Inflammatory macrophage (primary cell): ENCODE measurements at places on chromosomes 2 and 18.

- DNase-seq: no peak
These were observed 1652.3 kb upstream of the SLC39A10 start for GRCh38 chr2:194004590-194005206.

DNA sequence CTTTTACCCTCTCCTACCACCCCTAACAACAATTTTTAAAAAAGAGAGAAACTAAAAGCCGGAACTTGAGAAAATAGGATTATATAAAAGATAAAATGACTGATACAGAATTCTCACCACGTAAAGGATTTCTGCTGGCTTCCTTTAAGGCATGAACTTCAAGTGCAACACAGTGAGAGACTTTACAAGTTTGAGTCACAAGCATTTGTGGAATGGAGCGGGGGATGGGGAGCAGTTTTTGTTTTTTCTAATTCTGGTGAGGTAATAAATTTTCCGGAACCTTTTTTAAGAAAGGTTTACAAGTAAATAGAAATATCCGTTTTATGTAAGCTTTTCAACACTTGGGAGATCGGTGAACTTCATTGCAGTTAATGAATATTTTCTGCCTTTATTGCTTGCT, 1.8 kb upstream of the CDH2 start:
- DNase-seq: no peak

GRCh38 chr2:40102447-40102846, 323.4 kb upstream of the THUMPD2 start:
- DNase-seq: no peak

GRCh38 chr2:181656450-181657291, at the start of gene CERKL:
CERKL (minus strand) TSS chr2:181657105; CDS start chr2:181657006, 99 bp downstream.
- peak; percentile 23 for DNase-seq

GRCh38 chr2:63124218-63124617, 73.6 kb downstream of the OTX1 start:
- DNase-seq: peak; percentile 84

- DNase-seq: no peak
These were observed 19.6 kb upstream of the CREB1 start for GRCh38 chr2:207510148-207510547.

GRCh38 chr2:241854342-241855244, 4.1 kb downstream of the PDCD1 start:
- DNase-seq: no peak

DNA sequence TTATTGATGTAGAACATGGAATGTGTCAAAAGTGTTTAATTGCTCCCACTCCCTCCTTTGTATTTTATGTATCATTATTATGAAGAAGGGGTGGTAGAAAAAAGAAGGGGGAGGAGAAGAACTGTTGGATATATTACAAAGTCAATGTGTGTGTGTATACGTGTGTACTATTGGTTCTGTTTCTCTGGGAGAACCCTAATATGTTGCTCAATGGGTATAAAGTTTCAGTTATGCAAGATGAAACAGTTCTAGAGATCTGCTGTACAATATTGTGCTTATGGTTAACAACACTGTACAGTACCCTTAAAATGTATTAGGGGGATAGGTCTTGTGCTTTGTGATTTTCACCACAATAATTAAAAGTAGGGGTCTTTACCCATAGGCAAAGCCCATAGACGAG, 58.1 kb upstream of the ZC3H15 start:
- DNase-seq: no peak

- no peak for DNase-seq
These were observed 1661.9 kb upstream of the PIK3C3 start for GRCh38 chr18:40292985-40293710.

- no peak for DNase-seq
These were observed 44.8 kb upstream of the CTDP1 start for GRCh38 chr18:79634593-79635426.

DNA sequence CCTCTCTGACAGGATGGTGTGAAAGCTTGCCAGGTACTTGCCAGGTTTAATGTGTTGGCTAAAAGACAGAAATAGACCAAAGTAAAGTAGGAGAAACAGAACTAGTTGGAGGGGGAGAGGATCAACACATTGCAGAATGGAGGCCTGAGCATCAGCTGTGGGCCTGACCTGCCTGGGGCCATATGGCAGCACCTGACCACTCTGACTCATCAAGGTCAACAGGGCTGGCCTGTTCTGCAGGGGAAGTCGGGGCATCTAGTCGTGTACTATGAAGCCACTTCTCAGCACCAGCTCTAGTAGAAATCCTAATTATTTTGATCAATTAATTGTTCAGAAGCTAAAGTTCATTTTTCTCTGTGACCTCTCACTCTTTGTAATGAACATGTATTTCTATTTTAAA, 35.8 kb upstream of the NOSTRIN start:
- DNase-seq: no peak

DNA sequence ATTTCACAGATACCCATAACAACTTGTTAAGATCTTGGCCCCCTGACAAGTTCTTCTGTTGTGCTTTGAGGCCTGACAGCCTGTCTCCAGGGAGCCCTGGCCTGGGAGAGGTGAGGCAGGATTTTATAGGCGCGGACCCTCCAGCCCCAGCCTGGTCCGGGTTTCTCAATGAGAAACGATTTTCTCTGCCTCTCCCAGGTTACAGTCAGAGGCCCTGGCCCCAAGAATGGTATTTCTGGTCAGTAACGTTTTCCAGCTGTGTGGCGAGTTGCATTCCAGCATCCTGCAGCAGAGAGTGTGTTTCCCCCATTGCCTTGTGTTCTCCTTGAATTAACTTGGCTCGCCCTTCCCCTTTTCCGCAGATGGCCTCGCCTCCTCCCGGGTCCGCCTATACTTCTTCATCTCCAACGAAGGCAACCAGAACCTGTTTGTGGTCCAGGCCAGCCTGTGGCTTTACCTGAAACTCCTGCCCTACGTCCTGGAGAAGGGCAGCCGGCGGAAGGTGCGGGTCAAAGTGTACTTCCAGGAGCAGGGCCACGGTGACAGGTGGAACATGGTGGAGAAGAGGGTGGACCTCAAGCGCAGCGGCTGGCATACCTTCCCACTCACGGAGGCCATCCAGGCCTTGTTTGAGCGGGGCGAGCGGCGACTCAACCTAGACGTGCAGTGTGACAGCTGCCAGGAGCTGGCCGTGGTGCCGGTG, 3.0 kb downstream of the INHBB start:
- no peak for DNase-seq

DNA sequence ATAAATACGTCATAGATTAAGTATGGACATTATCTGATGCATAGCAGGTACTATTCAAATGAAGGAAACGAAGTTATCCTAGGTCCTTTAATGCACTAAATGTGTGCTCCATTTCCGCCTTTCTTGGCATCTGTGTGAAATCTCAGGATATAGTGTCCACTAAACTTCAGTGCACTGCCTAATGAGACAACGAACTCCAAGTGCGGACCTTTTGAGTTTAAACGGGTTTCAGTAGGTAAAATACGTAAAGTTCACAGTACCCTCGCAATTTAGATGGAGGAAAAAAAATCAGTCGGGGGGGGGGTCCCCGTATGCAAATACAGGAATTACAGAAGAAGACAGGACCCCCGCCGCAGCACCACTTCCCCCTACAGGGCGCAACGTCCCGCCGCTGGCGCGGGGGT, 729 bp upstream of the REL start:
- DNase-seq: no peak

- DNase-seq: no peak
These were observed 39.9 kb downstream of the CROCC2 start for GRCh38 chr2:240946046-240946445.

DNA sequence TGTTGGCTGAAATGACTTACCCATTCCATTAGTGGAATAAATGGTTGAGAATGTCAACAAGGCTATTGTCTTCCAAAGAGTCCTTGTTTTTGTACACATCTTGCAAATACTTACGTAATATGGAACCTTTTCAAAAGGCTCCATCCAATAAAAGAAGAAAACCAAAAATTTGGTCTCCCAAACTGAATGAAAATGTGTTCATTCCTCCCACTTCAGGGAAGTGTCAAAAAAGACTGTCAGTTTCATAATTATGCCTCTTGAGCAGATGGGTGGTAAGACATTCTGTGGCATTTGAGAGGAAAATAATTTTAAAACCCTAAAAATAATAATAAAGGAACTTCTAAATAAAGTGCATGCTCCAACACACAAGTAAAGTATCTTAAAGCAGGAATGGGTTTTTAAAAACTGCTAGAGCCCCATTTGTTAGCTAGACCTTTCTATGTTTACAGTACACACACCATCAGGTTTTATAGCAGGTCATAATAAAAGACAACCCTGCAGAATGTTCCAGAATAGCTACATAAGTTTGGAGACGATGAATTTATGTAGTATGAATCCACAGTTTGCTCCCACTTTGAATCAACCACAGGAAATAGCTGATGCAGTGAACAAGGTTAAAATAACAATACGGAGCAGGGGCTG, 843.7 kb downstream of the LRRTM4 start:
- DNase-seq: no peak

DNA sequence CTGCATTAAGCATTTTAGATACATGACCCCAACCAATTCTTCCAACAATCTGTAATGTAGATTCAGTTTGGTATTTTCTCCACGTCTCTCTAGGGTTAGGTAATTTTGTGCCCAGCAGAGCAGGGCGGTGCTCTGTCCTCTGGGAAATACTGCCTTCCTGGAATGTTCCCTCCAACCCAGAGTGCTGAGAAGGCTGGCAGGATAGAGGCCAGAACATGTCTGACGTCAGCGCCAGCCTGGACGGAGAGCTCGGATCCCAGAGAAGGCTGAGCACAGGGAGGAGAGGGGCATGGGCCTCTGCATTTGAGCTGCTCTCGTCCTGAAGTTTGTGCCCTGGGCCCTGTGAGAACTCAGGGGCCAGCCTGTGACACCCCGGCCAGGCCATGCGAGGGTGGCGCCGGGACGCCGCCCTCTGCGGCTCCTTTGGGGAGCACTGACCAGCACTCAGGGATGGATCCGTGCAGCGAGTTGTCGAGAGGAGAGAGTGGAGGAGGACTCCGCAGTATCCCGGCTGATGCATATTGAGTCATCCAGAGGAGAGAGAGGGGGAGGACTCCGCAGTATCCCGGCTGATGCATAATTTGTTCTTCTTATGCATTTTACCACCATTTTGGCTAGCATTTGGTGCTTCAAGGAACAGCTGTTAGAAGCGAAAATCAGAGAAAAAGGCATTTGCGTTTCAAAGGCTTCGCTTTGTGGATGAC, 80.0 kb upstream of the PXDN start:
- no peak for DNase-seq

GRCh38 chr2:74233648-74234047, 35.2 kb downstream of the MTHFD2 start:
- DNase-seq: no peak

DNA sequence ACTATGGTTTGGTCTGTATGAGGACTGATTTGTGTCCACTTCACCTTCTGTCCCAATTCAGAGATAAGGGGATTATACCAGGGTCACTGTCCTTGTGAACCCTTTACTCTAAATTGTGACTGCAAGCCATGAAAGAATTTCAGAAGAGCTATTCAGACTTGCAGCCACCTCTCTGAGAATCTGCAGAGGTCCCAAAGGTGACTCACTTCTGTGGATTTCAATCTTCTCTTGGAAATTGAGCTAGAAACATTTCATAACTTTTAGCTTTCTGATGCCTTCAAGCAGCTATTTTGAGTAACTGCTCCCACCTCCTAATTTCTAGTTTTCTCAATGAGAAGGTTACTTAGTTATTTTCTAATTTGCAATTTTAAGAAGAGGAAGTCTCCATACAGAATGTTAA, 1242.4 kb upstream of the ACVR2A start:
- DNase-seq: no peak

GRCh38 chr2:144358979-144359541, 160.9 kb downstream of the ZEB2 start:
- DNase-seq: no peak

GRCh38 chr2:23411752-23412431, 26.9 kb downstream of the KLHL29 start:
- DNase-seq: no peak

DNA sequence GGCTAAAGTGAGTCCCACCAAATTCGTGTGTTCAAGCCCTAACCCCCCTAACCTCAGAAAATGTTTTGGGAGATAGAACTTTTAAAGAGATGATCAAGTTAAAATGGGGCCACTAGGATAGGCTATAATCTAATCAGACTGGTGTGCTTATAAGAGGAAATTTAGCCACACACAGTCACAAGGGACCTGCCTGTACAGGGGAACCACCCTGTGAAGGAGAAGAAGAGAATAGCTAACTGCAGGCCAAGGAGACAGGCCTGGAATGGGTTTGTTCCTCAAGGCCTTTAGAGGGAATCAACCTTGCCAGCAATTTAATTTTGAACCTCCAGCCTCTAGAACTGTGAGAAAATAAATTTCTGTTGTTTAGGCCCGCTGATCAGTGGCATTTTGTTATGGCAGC, 36.0 kb upstream of the TANK start:
- DNase-seq: peak; percentile 63

- DNase-seq: no peak
These were observed 250.6 kb downstream of the RPRM start for GRCh38 chr2:153227981-153228380.

GRCh38 chr18:62498616-62499262, 24.1 kb upstream of the ZCCHC2 start:
- DNase-seq: peak; percentile 53

- DNase-seq: peak; percentile 36
These were observed 51.6 kb downstream of the NEDD4L start for GRCh38 chr18:58095655-58096054.

DNA sequence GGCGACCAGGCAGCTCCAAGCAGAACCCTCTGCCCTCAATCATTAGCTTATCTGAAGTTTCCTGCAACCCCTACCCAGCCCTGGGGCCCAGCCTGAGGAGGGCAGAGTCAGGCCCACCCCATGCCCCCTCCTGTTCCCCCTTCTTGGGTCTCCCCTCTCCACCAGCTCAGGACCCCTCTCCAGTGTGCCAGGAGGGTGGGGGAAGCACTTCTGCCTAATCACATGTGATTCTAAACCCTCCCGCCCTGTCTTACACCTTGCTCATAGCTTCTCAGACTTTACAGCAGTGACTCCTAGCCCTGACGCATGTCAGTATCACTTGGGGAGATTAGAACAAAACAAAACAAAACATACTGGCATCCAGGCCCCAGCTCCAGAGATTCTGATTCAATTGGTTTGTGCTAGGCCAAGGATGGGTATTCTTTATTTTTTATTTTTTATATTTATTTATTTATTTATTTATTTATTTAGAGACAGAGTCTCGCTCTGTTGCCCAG, 42.5 kb upstream of the ASAP2 start:
- DNase-seq: no peak

- no peak for DNase-seq
These were observed 73.3 kb upstream of the NFATC1 start for GRCh38 chr18:79322441-79322840.

GRCh38 chr2:30436859-30437435, 10.1 kb upstream of the LCLAT1 start:
- peak; percentile 52 for DNase-seq

- no peak for DNase-seq
These were observed 7.0 kb downstream of the SLC14A1 start for GRCh38 chr18:45730832-45731575.

GRCh38 chr2:3986063-3986462, 282.7 kb downstream of the DCDC2C start:
- DNase-seq: no peak

- no peak for DNase-seq
These were observed 327.9 kb downstream of the LPIN1 start for GRCh38 chr2:12074126-12074844.

- DNase-seq: no peak
These were observed 87.1 kb upstream of the DNAJC10 start for GRCh38 chr2:182628916-182629315.

- DNase-seq: no peak
These were observed 235.8 kb upstream of the RAB12 start for GRCh38 chr18:8373486-8373885.
